ENCODE measurements at places on chromosomes 13 and 19.

DNA sequence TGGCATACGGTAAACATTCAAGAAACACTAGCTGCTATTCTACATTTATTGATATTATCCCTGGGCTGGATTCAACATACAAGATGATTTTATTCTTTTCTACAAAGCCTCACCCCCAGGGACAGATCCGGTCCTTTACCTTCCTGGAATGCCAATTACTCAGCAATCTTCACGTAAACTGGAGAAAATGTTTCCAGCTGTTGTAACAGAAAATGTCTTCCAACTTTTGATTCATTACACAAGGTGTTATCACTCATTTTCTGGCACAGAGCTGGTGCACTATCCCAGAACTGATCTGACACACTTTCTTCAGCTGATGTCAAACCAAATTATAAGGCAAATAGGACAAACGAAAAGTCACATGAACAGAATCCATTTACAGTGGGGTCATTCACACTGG lies 33.1 kb downstream of the DCLK1 start:
- no peak for DNase-seq

DNA sequence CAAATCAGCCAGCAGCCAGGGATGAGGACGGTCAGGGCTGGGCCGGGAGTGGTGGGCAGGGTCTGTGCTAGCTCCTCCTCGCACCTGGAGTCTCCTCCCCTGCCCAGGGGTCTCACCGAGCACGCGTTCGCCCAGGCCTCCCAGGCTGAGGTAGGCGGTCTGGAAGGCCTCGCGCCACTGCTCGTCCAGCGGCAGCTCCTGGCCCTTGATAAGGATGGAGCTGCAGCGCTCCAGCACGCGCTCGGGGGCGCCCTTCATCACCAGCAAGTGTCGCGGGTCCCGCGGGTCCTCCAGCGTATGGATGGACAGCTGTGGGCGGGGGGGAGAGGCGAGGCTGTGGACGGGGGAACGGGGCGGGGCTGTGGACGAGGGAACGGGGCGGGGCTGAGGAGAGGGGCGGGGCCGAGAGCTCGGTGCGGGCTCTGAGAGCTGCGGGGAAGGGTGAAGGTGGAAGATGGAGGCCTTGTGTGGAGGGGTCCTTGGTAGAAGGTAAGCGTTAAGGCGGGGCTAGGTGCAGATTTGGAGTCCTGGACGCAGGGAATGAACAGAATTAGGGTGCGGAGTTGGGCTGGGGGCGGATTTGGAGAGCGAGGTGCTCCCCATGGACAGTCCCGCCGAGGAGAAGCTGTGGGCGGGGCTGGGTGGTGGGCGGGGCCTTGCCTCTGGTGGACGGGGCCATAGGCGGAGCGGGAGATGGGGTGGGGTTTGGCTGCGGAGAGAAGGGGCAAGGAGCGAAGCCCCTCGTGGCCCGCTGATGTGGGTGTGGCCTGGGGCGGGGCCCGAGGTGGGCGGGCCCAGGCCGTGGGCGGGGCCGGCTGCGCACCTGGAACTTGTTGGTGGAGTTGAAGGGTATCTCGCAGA lies 5.7 kb downstream of the ATP4A start:
- no peak for DNase-seq

- DNase-seq = no peak
Measured at GRCh38 chr13:103844471-103844870, 778.3 kb upstream of the SLC10A2 start.

DNA sequence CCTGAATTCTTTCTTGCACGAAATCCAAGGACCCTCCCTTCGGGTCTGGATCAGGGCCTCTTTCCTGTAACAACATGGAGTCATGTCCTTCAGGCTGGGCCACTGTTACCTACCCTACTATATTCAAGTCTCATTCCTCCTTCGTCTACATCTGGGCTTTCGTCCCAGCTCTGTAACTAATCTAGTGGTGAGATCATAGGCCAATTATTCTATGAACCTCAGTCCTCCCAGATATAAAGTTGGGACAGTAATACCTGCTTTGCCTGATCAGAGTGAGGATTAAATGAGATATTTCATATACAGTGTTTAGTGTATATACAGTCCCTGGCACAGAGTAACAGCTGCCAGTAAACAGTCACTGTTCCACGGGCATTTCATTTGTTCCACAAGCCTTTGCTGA lies 48.3 kb upstream of the ATP12A start:
- DNase-seq = no peak

DNA sequence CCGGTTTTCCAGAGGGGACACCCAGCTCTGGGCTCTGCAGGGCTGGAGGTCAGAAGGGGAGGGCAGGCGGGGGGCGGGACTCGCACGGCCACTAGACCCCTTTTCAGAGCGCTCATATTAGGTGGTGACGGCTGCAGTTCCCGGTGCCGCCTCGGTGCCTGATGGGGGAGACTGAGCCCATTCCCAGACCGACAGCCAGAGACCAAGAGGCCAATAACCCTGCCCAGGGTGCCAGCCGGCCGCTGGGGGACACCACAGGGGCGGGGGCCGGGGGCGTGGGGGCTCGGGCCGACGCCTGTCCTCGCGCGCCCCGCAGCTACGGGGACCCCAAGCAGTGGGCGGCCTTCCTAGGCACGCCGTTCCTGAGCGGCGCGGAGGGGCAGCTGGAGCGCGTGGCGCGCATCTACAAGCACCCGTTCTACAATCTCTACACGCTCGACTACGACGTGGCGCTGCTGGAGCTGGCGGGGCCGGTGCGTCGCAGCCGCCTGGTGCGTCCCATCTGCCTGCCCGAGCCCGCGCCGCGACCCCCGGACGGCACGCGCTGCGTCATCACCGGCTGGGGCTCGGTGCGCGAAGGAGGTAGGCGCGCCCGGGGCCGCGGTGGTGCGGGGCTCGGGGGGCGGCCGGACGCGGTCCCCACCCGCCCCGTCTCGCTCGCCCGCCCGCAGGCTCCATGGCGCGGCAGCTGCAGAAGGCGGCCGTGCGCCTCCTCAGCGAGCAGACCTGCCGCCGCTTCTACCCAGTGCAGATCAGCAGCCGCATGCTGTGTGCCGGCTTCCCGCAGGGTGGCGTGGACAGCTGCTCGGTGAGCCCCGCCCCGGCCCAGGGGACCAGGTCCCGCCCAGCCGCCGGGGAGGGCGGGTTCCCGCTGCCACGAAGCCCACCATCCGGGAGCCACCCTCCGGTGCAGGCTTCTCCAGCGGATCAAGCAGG lies 2.4 kb downstream of the TIMM13 start:
- DNase-seq = no peak

DNA sequence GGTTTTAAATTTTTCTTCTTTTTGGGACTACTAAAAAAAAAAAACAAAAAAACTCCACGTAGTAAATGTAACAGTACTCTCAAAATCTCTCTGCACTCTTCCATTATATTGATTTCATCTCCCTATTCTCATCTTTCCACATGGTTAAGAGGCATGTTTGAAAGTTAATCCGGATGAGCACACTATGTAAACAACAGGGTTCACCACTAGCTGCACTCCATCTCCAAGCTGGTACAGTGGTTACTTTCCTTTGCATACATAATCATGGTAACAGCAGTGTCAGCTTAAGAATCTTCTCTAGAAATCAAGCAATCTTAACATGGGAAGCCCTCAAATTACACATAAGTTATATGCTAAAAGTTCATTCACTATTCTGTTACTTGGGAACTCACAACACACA lies 92.6 kb downstream of the MIPEP start:
- no peak for DNase-seq

DNA sequence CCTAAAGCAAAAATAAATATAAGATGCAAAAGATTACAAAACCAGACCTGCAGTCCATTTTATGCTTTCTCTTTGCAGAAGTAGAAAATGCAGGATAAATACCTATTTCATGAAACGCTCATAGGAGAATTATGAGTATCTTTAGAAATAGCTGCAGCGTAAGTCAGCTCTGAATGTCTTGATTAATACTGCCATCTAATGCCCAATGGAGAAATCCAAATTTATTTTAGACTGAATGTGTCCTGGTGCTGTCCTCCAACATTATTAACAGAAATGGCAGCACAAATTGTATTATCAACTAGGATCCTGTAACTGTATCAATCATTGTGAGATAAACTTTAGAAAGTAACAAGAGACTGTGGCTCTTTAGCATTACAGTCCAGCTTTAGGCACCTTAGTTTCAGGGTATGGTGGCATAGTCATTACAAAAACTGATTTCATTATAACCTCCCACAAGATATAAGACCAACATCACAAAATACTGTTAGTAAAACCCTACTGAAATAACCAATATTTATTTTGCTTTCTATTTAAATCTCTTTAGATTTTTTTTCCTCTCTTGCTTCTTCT lies 162.1 kb upstream of the MIR17HG start:
- DNase-seq = no peak

- DNase-seq = peak; percentile 84
Measured at GRCh38 chr19:8592231-8593009, 15.2 kb upstream of the MYO1F start.

- DNase-seq = no peak
Measured at GRCh38 chr13:22092791-22093560, 422.1 kb downstream of the FGF9 start.

GRCh38 chr13:94799299-94799698 lies 87.0 kb upstream of the SOX21 start:
- no peak for DNase-seq

DNA sequence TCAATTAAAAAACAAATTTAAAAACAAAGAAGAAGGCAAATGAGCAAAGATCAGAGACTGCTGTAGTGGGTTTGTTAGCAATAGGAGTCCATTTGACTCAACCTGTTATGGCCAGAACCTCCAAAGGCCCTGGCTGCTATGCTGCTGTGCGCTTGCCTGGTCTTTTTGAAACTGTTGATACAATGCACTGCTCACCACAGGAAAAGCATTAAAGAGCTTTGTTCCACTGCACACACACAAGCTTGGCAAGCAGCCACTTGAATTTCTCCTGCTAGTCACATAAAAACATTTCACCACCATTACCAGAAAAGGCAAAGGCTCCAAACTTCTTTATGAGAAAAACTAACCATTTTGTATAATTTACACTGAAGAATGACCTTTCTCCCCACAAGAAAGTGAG lies 132.2 kb downstream of the FREM2 start:
- no peak for DNase-seq

GRCh38 chr13:30654430-30654829 lies 36.7 kb downstream of the USPL1 start:
- DNase-seq = no peak

DNA sequence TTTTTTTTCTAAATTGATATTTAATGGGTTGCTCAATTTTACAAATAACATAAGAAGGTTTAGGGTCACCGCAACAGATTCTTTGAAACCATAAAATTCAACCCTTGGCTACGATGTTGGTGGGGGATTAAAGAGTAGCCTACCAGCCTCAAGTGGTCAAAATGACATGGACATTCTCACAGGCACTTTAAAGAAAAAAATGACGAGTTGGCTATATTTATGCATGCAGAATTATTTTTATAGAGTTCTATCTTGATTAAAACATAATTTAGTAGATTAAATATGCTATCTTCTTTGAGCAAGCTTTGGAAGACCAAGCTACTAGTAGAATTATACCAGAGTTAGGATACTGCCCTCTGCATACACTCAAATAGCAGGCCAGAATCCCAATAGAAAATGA lies 293.0 kb downstream of the DCT start:
- no peak for DNase-seq

- no peak for DNase-seq
Measured at GRCh38 chr13:102757006-102757405, 16.6 kb downstream of the TEX30 start.

- no peak for DNase-seq
Measured at GRCh38 chr19:38375098-38375493, 725 bp downstream of the PSMD8 start.

- no peak for DNase-seq
Measured at GRCh38 chr19:54916822-54917221, 10.9 kb downstream of the NCR1 start.

- DNase-seq = no peak
Measured at GRCh38 chr13:41008349-41008980, 10.7 kb downstream of the ELF1 start.

DNA sequence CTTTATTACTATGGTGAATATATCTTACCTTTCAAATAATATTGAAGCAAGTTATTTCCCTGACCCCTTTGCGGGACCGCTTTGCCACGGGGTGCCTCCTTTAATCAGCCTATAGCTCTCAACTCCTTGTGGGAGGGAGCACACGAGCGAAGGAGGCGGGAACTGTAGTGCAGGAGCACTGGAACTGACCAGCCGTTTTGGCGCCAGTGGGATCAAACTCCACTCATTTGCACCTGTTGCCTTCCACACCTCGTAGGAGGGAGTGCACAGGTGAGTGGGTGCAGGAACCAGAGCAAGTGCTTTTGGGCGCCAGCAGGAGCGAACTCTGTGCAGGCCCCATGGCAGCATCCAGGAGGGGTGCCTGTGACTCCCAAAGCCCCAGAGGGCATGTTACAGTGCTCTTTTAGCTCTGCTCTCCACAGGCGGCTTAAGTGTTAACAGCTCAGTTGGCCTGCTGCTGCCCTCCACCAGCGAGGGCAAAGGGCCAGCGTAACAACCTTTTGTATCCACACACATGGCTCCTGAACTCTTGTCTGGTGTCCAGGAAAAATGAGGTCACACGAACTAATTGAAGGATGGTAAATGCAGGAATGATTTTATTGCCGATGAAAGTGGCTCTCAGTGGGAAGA lies 206.9 kb downstream of the GGACT start:
- no peak for DNase-seq

GRCh38 chr13:89628567-89628966 lies 1718.9 kb upstream of the MIR17HG start:
- no peak for DNase-seq

GRCh38 chr13:58869566-58869965 lies 1238.0 kb downstream of the PCDH17 start:
- DNase-seq = no peak

GRCh38 chr13:109211616-109212015 lies 574.8 kb downstream of the IRS2 start:
- no peak for DNase-seq

DNA sequence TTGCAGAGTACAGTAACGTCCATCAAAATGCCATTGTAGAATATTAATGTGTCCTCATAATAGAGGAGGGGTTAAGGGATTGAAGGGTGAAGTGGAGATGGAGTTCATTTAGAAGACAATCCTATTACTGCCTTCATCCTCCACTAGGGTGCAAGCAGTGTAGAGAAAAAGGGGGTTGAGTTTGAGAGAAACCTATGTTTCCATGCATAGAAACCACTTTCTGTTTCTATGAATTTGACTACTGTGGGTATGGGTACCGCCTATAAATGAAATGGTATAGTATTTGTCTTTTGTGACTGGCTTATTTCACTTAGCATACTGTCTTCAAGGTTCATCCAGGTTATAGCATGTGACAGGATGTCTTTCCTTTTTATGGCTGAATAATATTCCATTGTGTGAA lies 156.0 kb downstream of the GGACT start:
- DNase-seq = no peak

DNA sequence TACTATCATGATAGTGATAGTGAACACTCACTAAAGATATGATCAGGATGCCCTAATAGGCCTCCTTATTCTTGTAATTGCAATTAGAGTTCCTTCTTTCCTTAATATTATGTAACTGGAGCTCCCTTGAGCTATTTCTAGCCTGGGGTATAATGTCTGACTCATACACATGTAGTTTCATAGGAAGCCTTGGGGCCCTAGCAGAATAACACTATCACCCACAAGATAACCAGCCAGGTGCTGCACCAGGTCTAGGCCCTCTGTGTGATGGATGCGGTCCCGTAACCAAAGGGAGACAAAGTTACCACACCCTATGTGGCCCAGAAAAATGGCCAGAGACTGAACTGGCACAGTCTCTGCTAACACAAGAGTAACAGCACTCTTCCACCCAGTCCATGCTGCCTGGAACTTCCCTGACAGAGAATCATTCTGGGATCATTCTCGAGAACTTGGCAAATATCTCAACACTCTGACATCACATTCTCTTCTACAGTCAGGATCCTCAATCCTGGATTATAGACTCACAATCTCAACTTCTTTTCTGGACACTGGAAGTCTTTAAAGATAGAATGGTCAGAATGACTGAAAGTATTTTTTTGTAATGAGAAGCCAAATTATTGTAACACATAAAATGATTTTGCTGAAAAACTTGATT lies 32.6 kb upstream of the IGFL4 start:
- DNase-seq = no peak
